ENCODE measurements at places on chromosomes 13 and 19.

GRCh38 chr19:48752496-48753365 is at the start of gene FUT1:
FUT1 (minus strand) TSS chr19:48752641; CDS start chr19:48751281, 1,360 bp downstream.
- DNase-seq: no peak

GRCh38 chr19:52590728-52591127 is 20.6 kb downstream of the ZNF701 start:
- DNase-seq: no peak

- no peak for DNase-seq
Measured at GRCh38 chr19:10061717-10062310, 24.3 kb upstream of the SHFL start.

GRCh38 chr19:16327911-16328823 is 3.5 kb downstream of the KLF2 start:
- DNase-seq: no peak

DNA sequence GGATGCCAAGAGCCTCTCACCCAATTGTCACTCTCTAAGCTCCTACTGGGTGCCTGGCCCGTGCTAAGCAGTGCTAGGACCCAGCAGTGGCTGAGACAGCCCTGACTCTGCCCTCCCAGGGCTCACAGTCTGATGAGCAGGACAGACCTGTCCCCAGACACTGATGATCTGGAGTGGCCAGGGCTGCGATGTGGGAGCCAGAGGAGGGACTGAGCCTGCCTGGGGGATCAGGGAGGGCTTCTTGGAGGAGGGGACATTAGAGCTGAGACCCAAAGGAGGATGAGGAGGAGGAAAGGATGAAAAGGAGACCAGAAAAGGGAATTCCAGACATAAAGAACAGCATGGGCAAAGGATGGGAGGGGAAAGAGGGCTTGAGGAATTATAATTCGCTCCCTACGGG is 6.6 kb downstream of the ERCC1 start:
- no peak for DNase-seq

- DNase-seq: no peak
Measured at GRCh38 chr13:48819899-48820298, 155.8 kb upstream of the FNDC3A start.

DNA sequence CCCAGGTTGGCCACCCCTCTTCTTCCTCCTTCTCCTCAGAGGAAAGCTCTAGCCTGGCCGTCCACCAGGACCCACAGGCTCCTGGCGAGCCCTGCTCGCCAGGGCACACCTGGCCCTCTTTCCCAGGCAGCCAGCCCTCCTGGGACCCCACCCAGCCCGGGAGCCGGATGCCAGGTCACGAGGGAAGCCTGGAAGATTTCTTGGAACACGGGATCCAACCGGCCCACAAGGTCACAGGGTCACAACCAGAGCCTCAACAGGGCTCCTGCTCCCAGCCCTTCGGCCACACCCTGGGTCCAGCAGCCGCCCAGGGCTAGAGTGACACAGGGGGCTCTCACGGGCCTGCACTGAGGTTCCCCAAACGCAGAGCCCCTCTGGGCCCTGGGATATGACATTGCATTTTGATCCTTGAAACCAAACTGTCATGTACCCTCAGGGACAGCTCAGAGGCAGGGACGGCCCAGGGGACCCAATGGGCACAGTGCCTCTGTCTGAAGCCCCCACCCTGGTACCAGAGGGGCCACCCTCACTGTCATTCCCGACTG is 5.5 kb downstream of the MKNK2 start:
- DNase-seq: no peak

DNA sequence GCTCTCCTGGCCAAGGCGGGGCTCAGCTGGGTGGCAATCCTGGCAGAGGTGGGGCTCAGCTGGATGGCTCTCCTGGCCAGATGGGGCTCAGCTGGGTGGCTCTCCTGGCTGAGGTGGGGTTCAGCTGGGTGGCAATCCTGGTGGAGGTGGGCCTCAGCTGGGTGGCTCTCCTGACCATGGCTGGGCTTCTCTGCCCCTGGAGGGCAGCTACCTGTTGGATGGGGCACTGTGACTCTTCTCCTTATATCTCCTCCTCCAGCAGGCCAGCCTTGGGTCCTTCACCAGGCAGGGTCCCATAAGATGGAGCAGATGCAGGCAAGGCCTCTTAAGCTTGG is 16.7 kb downstream of the ZFR2 start:
- DNase-seq: no peak

GRCh38 chr13:97512732-97513131 is 78.8 kb downstream of the RAP2A start:
- no peak for DNase-seq

- DNase-seq: no peak
Measured at GRCh38 chr19:8518536-8518935, 4.6 kb upstream of the ZNF414 start.

DNA sequence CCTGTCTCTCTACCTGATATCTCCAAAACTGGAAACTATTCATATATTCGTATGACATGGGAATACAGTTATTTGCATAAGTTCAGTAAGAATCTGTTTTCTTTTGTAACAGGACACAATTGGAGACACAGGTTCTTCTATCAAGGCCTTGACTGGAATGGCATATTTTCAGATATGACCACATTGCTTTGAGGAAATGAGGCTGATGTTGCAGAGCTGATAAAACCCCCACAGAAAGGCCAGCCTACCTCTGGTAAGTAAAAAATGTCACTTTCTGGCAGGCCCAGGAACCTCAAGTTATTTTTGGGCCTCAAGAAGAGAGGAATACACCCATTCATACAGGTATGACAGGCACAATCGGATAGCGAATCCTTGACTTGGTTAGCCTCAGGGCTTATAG is 29.5 kb upstream of the KBTBD6 start:
- no peak for DNase-seq

DNA sequence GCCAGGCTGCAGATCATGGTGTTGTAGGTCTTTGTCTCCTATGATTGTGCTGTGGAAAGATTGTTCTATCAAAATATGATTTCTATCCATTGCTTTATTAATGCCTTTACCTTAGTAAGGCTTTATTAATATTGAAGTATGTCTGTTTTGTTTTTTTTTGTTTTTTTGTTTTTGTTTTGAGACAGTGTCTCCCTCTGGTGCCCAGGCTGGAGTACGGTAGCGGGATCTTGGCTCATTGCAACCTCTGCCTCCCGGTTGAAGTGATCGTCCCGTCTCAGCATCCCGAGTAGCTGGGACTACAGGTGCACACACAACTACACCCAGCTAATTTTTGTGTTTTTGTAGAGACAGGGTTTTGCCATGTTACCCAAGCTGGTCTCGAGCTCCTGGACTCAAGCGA is 7.7 kb downstream of the IRGC start:
- no peak for DNase-seq

GRCh38 chr19:50024719-50025021 is 502 bp downstream of the VRK3 start:
- DNase-seq: no peak

DNA sequence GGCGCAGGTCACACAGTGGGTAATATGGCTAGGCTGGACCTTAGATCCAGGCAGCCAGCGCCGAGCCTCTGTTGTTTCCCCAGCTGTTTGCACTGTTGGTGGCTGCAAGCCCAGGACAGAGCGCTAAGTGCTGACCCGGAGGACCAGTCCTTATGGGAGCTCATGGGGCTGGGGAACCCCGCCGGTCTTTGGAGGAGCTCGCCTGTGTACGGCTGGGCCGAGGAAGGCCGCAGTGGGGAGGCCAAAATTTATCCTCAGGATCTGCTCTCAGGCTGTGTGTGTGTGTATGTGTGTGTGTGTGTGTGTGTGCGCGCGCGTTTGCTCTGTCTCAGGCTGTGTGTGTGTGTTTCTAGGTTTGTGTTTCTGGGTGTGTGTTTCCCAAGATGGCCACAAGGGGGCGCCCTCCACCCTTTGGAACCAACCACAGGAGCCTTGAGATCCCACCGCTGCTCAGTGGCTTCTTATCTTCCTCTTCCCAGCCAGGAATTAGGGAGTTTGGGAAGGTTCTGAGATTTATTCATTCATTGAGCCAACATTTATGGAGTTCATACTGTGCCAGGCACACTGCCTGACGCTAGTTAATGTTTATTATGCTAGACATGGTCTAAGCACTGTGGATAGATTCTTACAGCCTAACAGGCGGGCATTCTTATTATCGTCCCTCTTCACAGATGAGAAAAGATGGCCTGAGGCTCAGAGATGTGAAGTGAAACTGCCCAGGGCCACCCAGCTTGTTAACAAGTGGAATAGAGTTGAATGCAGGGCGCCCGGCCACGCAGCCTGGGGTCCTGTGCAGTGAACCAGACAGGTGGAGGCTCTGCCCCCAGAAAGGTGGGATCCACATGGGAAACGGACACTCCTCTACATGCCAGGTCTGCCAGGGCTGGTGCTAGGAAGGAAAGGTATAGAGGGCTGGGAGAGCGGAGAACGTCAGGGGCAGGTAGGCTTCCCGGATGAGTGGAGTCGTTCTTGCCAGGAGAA is 13.0 kb downstream of the PGLYRP1 start:
- peak; percentile 65 for DNase-seq

DNA sequence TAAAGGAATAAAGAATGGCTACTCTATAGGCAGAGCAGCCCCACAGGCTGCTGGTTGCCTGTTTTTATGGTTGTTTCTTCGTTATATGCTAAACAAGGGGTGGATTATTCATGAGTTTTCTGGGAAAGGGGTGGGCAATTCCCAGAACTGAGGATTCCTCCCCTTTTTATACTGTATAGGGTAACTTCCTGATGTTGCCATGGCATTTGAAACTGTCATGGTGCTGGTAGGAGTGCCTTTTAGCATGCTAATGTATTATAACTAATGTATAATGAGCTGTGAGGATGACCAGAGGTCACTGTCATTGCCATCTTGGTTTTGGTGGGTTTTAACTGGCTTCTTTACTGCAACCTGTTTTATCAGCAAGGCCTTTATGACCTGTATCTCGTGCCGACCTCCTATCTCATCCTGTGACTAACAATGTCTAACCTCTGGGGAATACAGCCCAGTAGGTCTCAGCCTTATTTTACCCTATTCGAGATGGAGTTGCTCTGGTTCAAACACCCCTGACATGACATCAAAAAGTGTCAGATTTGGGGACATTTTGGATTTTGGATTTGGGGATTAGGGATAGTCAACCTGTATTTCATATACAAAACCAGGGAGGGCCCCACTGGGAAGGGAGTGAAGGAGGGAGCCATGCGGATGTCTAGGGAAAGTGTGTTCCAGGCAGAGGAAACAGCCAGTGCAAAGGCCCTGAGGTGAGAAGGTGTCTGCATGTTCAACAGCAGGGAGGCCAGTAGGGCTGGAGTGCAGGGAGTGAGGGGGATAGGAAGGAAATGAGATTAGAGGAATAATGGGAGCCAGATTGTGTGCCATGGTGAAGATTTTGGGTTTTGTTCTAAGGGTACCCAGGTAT is 10.9 kb downstream of the FXYD5 start:
- no peak for DNase-seq

GRCh38 chr19:31451686-31452330 is 102.6 kb upstream of the TSHZ3 start:
- no peak for DNase-seq

DNA sequence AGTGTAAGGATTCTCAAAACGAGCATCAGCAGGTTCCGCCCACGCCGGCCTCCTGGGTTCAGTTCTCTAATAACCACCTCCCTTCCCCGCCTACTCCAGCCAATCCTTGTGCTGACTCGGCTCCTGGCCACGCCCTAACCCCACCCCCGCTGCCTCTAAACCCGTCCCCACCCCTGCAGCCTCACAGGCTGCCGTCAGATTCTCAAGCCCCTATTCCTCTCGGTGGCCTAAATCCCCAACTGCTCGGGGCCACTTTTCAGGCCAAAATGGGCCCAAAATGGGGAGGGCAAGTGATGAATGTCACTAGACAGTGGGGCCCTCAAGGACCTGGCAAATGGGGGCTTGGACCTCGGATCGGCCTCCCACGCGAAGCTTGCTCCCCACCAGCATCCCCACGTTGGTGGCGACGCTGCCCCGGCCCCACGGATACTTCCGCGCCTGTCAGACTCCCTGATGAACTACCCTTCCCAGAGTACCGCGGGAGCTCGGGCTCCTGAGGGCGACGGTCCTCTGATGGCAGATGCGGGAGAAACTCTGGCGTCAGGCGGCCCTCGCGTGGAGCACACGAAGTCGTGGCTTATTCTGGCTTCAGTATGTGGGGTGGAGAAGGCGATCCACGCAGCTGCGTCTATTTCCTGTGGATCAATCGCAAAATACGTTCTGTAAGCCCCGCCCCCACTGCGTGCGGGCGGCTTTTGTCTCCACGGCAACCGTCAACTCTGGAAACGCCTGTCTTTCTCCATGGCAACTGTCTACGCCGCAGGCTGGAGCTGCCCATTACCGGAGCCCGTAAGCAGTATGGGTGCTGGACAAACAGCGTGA is 24.8 kb downstream of the ZNF473 start:
- DNase-seq: peak; percentile 74

GRCh38 chr19:19343016-19343362 is 22.4 kb downstream of the MAU2 start:
- no peak for DNase-seq

- DNase-seq: no peak
Measured at GRCh38 chr13:107977071-107977574, 238.2 kb downstream of the LIG4 start.

- no peak for DNase-seq
Measured at GRCh38 chr13:49774376-49775005, 18.0 kb downstream of the KPNA3 start.

- no peak for DNase-seq
Measured at GRCh38 chr13:70756088-70756487, 647.8 kb upstream of the KLHL1 start.

GRCh38 chr13:27976362-27977091 is 7.4 kb upstream of the CDX2 start:
- DNase-seq: no peak

GRCh38 chr19:33443638-33444561 is 70.4 kb downstream of the CEBPG start:
- DNase-seq: no peak

- no peak for DNase-seq
Measured at GRCh38 chr13:32136716-32137115, 105.1 kb downstream of the FRY start.

DNA sequence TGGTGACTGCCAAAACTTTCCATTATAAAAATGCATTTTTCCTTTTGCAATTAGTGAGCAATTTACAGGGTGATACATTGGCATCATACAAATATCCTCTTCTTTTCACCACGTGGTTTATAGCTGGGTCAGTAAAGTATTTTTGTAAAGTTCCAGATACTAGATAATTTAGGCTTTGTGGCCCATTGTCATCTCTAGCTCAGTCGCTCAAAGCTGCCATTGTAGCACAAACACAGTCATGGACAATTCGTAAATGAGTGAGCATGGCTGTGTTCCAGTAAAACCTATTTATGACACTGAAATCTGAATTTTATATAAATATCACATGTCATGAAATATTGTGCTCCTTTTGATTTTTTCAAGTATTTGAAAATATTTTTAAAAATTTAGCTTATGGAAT is 162.9 kb downstream of the USP12 start:
- no peak for DNase-seq

DNA sequence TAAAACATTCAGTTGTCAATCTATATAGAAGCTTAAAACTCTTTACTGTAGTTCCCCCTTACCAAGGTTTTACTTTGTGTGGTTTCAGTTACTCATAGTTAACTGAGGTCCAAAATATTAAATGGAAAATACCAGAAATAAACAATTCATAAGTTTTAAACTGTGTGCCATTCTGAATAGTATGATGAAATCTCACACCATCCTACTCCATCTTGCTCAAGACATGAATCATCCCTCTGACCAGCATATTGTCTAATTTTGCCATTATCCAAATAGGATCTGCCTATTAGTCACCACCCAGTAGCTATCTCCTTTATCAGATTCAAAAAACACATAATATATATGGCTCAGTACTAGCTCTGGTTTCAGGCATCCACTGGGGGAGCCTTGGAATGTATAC is 22.4 kb downstream of the ZNF571 start:
- no peak for DNase-seq

- DNase-seq: no peak
Measured at GRCh38 chr13:95258619-95259194, 42.5 kb downstream of the ABCC4 start.

- DNase-seq: no peak
Measured at GRCh38 chr13:80577285-80577684, 236.4 kb upstream of the SPRY2 start.

- no peak for DNase-seq
Measured at GRCh38 chr19:1217366-1217765, 11.8 kb downstream of the STK11 start.
